ENCODE measurements at places on chromosomes 7 and 10.

DNA sequence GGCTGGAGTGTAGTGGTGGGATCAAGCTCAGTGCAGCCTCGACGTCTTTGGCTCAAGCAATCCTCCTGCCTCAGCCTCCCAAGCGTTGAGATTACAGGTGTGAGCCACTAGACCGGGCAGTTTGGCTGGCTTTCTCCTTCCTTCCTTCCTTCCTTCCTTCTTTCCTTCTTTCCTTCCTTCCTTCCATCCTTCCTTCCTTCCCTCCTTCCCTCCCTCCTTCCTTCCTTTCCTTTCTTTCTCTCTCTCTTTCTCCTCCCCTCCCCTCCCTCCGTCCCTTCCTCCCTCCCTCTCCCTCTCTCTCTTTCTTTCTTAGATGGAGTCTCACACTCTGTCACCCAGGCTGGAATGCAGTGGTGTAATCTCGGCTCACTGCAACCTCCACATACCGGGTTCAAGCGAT lies 7.6 kb upstream of the VPS37D start:
- DNase-seq, result no peak

- DNase-seq, result no peak
Measured at GRCh38 chr7:36506820-36507219, 117.2 kb downstream of the ANLN start.

- DNase-seq, result no peak
Measured at GRCh38 chr7:17139081-17139480, 159.4 kb upstream of the AHR start.

DNA sequence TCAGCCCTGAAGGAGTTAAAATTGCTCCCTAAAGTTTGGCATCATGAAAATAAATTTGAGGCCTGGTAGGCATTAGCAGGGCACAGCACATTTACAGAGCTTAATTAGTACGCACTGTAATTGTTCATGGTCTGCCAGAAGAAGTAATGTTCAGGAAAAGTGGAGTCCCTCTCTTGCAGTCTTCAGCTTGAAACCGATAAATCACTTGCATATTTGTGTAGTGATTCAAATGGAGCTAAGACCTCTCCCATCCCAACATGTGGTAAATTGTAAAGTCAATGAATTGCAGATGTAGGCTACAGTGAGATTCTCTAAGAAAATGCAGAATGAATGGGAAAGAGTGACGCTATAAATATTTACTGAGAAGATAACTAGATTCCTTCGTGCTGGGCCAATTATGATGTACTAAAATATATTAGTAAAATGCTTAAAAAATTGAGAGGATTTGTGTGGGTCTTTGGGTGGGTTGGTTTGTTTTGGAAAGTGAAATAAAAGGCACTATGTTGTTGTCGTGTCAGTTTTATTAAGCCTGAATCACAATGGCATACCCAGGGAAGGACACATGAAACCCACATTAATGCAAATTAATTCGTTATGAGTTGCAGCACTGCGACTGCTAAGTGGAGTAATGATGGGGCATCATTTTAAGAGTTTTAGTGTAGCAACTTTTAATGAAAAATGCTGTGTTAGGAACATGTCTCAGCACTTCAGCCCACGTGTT lies 8.4 kb downstream of the TCF7L2 start:
- no peak for DNase-seq

DNA sequence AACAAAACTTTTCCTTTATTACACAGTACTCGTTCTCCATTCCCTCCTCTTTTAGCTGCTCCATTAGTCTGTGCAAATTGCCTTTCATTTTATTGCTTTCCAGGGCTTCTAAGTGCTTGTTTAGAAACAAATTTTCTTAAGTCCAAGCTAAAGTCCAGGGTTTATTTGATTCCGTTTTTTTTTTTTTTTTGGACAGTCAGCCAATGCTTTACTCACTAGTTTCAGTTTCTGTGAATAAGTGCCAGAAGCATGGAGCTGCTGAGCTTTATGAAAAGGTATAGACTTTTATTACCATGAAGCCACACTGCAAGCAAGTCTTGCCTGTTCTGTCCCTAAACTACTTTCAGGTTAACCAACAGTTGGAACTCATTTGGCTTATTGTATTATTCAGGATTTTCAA lies 455.0 kb downstream of the GFRA1 start:
- DNase-seq, result no peak
